ENCODE measurements at places on chromosomes 6 and 20. TPM values are rescaled to one million over a fixed set of nuclear protein-coding genes. Genes with fewer than 3 reads are reported as not detected.

The MRPS26 gene
- 30.0 TPM for total RNA-seq

DNA sequence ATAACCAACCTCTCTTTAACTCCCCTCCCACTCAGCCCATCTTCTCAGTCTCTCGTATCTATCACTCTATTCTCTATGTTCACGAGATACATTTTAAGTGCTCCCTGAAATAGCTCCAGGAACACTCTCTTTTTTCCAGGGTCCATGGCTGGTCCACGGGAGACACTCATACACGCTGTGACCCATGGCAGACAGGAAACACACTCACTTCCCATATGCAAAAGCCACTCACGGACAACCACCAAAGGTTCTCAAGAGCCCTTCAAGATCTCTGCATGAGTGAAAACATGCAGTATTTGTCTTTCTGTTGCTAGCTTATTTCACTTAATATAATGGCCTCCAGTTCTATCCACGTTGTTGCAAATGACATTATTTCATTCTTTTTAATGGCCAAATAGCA is 71.4 kb upstream of the PCSK2 start:
- no peak overlapping the region for H3K27ac ChIP-seq
- no peak overlapping the region for H3K4me3 ChIP-seq
- no peaks in the 10 kb centered on the region for H3K4me1 ChIP-seq
- DNase-seq = no peak
- H3K27me3 ChIP-seq = no peaks in the 10 kb centered on the region

GRCh38 chr6:167298127-167298526 is 7.0 kb downstream of the UNC93A start:
- DNase-seq = no peak
- H3K4me1 ChIP-seq = peaks cover 1% of the 10 kb centered on the region
- no peak overlapping the region for H3K27ac ChIP-seq

- no peak for DNase-seq
- H3K4me1 ChIP-seq = peaks cover 4% of the 10 kb centered on the region
- H3K36me3 ChIP-seq = no peaks in the 10 kb centered on the region
- peaks cover 1% of the 10 kb centered on the region for H3K27me3 ChIP-seq
Measured at GRCh38 chr6:48109944-48110343, 1.1 kb downstream of the PTCHD4 start.

DNA sequence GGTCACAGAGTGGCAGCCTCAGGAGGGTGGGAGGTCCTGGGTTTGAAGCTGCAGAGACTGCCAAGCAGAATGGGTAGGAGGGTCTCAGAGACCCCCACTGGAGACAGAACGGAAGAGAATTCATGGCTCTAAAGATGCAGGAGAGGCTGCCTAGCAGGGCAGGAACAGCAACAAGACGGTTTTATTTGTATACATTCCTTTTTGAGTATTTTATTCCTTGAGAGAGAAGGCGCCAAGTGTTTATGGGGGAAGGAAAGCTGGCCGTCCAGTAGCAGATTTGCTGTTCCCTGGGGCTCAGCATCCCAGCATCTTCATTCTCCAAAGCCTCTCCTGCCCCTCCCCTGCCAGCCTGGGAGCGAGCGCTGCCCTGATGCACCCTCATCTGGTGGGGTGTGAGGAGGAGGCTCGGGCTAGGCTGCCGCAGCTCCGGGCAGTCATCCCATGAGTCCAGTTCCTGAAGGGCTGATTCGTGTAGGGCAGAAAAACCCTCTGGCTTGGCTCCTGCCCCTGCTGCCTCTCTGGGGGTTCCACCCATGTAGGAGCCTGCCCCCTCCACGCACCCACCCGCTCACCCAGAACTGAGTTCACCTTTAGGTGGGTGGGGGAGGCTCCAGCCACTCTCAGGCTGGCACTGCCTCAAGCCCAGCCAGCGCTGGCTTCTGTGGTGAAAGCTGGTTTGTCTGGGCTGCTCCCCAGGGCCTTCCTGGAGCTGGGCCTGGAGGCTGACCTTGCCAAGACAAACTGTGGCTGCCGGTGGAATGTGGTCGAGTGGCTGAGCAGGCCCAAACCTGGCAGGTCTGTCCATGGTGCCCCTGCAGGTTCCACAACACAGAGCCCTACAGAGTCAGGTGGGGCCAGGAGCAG is 32.4 kb downstream of the CPXM1 start:
- H3K27ac ChIP-seq = no peak overlapping the region
- no peaks in the 10 kb centered on the region for H3K36me3 ChIP-seq
- peaks cover 4% of the 10 kb centered on the region for H3K27me3 ChIP-seq
- H3K4me1 ChIP-seq = no peaks in the 10 kb centered on the region
- no peak overlapping the region for H3K4me3 ChIP-seq

DNA sequence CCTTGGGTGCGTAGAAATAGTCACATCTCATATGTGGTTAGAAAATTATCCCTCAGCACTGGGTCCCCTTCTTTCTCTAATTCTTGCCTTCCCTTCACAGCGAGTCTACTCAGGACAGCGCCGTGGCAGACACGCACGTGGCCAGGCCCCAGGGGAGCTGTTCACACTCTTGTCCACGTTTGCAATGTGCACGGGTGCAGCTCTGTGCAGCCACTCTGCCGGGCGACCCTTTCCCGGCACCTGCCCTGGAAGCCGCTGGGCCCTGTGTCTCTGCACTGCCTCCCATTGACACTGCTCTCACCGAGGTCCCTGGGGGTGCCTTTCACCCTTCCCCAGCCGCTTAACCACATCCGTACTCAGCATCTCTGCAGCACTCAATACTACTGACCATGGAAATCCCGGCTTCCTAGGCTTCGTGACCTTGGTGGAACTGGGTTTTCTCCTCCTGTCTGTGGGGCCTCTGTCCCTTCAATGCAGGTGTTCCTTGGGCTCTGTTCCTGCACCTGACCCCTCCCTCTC is 104.9 kb downstream of the DACT2 start:
- H3K4me1 ChIP-seq = peaks cover 5% of the 10 kb centered on the region
- H3K36me3 ChIP-seq = peaks cover 6% of the 10 kb centered on the region
- H3K27ac ChIP-seq = no peak overlapping the region
- no peak overlapping the region for H3K4me3 ChIP-seq
- peaks cover 17% of the 10 kb centered on the region for H3K27me3 ChIP-seq
- DNase-seq = no peak

DNA sequence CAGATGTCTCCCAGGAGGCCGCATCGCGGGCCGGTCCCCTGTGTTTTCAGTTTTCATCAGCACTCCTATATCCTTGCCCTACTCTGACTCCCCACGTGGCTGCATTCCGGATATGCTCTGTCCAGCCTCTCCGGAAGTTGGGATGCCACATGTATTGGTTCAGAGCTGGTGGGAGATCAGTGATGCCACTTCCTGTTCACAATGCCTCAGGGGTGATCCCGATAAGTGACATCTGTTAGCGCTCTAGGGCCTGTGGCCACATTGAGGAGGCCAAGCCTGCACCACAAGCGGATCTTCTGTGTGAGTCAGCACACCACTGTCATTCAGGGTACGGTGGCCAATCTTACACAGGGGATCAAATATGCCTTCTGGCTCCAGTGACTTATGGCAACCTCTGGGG is 57.8 kb downstream of the PPP1R3G start:
- H3K4me3 ChIP-seq = no peak overlapping the region
- peaks cover 11% of the 10 kb centered on the region for H3K4me1 ChIP-seq
- peaks cover 1% of the 10 kb centered on the region for H3K27me3 ChIP-seq
- no peak for DNase-seq
- H3K27ac ChIP-seq = no peak overlapping the region
- H3K36me3 ChIP-seq = no peaks in the 10 kb centered on the region

Data from glutamatergic neuron (in vitro differentiated cells).